HAP-1 (cell line): ENCODE measurements at places on chromosomes 5 and 9.
A peak's percentile ranks its signal among the peaks of the same experiment; 100 is the strongest.

DNA sequence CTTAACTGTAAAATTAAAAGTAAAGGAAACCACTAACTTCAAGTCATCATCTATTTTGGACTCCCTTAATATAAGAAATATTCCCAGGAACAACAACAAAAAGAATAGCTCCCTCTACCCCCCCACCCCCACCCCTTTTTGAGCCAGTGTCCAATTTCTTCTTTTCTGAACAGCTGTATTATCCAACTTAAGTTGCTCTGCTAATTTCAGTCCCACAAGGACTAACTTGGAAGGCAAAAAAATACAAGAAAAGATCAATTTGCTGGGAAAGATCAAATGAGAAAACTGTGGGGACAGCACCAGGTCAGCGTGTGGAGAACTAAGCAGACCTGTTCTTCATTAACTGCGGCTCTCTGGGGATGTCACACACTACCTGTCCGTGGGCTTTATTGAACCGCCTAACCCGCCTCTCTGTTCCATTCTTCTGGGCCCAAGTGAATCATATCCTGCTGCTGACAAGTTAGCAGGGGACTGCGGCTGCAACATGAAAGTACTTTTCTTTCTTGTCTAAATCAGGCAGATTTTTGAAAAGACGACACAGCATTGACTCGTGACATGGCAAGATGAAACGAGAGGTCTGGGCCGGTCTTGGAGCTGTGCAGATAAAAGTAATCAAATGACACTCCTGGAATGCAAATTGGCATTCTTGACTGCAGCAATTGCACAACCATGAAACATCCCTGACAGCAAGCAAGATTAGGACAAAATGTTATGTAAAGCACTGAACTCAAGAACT is 2.7 kb downstream of the BNC2 start:
- no peak for DNase-seq

- no peak for DNase-seq
Observed at GRCh38 chr9:82192211-82192610, 203.6 kb downstream of the SPATA31D1 start.

- DNase-seq, result peak; percentile 26
Observed at GRCh38 chr5:142922223-142922952, 152.2 kb downstream of the ARHGAP26 start.

GRCh38 chr5:142248853-142249462 is 75.9 kb downstream of the SPRY4 start:
- DNase-seq, result no peak

GRCh38 chr9:116081435-116082115 is 72.0 kb upstream of the PAPPA start:
- DNase-seq, result no peak

DNA sequence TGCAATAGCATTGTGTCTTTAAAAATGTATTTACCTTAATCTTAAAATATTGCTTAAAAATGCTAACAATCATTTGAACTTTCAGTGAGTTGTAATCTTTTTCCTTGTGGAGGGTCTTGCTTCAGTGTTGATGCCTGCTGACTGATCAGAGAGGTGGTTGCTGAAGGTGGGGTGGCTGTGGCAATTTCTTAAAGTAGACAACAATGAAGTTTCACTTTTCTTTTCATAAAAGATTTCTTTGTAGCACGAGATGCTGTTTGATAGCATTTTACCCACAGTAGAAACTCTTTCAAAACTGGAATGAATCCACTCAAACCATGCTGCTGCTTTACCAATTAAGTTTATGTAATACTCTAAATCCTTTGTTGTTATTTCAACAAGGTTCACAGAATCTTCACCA is 50.8 kb downstream of the NR3C1 start:
- no peak for DNase-seq

- no peak for DNase-seq
Observed at GRCh38 chr5:2517451-2517850, 234.0 kb downstream of the IRX2 start.

DNA sequence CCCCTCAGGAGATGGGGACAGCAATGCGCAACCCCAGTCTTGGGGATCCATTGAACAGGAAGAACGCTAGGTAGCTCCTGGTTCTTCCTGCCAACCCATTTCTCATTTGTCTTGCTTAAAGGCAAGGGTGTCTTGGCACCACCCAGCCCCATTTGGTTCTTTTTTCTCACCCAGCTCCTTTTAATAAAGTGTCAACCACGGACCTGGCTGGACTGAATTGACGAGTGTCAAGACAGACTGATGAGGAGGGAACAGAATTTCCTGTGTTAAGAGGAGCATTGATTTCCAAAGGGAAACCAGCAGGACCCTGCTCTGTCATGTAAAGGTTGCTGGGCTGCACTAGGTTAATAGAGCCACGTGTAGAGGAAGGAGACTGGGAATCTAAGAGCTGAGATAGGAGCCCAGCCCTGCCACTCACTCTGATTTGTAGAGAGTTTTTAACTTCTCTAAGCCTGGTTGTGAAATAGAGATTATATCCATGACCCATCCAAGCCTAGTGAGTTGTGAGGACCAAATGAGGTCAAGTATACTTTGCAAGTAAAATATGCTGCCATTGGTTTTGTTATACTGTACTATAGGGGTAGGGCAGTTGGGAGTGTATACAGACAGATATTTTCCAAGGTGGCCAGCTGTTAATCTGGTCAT is 33.7 kb downstream of the OSTF1 start:
- no peak for DNase-seq

DNA sequence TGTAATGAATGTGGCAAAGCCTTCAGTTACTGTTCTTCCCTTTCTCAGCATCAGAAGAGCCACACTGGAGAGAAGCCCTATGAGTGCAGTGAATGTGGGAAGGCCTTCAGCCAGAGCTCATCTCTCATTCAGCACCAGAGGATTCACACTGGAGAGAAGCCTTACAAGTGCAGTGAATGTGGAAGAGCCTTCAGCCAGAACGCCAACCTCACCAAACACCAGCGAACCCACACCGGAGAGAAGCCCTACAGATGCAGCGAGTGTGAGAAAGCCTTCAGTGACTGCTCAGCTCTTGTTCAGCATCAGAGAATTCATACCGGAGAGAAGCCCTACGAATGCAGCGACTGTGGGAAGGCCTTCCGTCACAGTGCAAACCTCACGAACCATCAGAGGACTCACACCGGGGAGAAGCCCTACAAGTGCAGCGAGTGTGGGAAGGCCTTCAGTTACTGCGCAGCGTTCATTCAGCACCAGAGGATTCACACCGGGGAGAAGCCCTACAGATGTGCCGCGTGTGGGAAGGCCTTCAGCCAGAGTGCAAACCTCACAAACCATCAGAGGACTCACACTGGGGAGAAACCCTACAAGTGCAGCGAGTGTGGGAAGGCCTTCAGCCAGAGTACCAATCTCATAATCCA is 6.8 kb downstream of the RPL12 start:
- peak; percentile 39 for DNase-seq

DNA sequence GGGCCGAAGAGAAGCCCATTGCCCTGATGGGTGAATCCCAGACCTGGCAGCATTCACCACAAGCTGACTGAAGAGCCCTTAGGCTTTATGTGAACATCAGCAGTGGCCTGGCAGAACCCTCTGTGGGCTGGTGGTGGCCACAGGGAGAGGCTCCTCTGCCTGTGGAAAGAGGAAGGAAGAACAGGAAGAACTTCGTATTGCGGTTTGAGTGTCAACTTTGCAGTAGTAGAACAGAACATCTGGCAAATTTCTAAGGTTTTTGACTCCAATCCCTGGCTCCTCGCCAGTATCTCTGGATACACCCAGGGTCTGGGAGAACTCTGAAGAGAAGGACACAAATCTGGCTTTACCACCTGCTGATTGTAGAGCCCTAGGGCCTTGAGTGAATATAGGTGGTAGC is 356.4 kb upstream of the GRAMD2B start:
- no peak for DNase-seq

- no peak for DNase-seq
Observed at GRCh38 chr9:81390792-81391456, 298.4 kb downstream of the TLE1 start.

- DNase-seq, result no peak
Observed at GRCh38 chr9:69252436-69252835, 72.6 kb upstream of the ENTREP1 start.

DNA sequence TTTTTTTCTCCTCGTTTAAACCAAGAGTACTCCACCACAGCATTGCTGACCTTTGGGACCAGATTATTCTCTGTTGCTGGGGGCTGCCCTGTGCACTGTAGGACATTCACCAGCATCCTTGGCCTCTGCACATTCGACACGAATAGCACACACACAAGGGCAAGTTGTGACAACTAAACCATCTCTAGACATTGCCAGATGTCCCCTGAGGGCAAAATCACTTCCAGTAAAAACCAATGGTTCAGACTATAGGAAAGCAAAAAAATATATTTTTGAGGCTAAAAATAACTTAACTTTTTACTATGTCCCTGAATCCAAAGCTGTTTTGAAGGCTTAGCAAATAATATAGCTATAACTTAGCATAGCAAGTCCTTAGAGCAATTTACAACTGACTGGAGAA is 65.9 kb downstream of the SEMA5A start:
- no peak for DNase-seq

- no peak for DNase-seq
Observed at GRCh38 chr9:75092766-75093165, 4.5 kb downstream of the OSTF1 start.

DNA sequence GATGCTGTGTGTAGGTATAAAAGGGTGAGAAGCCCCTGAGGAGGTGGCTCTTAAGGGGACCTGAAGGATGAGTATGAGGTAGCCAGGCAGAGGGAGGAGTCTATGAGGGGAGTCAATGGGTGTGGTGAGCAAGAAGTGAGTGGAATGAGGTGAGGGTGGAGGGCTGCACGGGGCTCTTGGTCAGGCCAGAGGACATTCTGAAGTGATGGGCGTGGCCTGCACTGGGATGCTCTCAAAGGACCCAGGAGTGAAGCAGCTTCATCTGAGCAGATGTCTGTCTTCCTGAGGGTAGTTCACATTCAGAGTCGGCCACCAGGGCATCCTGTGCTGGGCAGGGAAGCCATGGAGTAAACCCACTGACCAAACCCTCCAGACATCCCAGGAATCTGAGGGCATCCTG is 45.1 kb upstream of the SAP30L start:
- DNase-seq, result no peak

- no peak for DNase-seq
Observed at GRCh38 chr9:70205366-70206020, 53.3 kb upstream of the SMC5 start.

- no peak for DNase-seq
Observed at GRCh38 chr5:145198525-145199260, 636.4 kb downstream of the PRELID2 start.

DNA sequence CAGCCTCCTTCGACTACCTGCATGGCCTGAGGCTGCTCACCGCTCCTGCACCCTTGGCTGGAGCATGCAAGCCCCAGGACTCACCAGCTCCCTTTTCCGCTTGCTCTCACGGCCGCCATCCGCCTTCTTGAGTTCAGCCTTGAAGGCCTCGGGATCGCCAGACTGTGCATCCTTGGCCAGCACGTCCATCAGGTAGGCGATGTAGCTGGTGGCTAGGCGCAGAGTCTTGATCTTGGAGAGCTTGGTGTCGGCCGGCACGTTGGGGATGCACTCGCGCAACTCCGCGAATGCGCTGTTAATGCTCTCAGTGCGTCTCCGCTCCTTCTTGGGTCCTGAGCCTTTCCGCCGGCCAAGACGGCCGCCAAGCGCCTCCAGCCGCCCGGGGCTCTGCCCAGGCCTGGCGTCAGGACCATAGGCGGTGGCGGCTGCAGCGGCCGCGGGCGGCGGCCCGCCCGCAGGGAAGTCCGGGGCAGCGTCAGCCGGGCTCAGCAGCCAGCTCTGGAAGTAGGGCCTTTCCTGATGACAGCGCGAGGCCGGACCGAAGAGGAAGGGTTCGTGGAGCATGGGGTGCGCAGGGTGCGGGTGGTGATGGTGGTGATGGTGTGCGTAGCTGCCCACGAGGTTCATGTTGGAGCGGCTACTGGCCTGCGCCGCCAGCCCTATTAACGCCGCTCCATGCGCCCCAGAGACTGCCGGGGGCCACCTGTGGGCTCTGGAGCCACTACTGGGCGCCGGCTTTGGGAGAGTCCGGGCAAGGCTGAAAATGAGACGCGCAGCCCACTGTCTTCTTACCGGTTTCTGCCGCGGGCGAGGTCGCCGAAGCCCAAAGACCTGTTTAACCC is 424 bp downstream of the HAND1 start:
- DNase-seq, result no peak

GRCh38 chr9:100690438-100690837 is 112.6 kb downstream of the CAVIN4 start:
- DNase-seq, result no peak

- DNase-seq, result no peak
Observed at GRCh38 chr5:38799556-38800377, 46.0 kb upstream of the OSMR start.

GRCh38 chr5:66234241-66234640 is 90.1 kb downstream of the SREK1 start:
- DNase-seq, result no peak

DNA sequence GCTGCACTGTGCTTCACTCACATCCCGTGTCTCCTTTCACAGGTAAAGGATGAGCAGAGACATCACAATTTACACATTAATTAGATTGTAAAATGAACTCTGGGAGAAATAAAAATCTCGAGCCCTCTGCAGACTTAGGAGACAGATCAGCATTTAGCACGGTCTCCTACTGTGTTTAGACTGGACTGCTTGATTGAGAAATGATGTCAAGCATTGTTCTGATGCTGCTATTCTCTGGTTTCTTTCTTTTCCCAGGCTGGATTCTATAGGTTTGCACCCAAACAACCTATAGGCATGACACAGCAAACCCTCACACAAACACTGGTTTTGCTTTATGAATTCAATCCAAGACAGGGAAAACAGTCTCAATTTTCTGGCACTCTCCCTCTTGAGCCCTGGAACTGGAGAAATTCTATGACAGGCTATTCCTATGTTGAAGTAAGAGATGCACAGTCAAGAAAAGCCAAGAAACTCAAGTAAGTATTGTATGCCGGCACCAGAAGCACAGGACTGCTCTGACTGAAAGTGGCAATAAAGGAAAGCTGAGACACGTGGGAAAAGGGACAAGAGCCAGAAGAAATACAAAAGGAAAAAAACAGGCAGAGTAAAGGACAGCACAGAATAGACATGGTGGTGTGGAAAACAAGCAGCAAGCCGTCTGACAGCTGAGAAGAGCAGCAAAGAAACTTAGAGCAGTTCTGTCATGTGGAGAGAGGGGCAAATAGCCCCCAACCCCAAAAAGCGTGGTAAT is 24.8 kb upstream of the ERAP2 start:
- no peak for DNase-seq

DNA sequence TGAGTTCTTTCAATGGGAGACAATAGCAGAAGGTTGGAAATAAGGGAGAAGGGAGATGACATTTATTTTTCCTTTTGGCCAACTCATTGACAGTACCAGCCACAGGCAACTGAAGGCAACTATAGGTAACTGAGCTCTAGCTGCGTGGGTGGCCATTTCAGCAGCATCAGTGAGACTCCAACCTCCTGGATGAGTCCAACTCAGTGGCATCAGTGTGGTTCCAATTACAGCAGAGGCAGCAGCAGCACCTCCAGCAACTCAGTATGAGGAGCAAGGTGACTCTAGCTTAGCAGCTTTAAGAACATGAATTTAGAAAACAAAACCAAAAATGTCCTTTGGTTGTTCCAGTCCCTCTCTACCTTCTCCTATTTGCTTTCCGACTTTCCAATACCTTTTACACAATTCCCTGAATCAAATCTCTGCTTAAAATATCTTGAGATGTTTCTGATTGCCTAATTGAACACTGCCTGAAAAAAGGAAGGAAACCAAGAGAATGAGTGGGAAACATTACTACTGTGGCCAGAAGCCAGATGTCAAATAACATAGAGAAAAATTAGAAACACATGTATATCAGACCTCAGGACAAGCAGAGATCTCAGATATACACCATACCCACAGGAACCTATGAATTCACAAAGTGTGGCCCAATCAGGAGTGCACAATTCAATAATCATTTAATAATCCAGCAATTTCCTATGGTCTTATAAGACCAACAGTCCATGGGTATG is 166.5 kb upstream of the RORB start:
- no peak for DNase-seq
